Activated CD4-positive, alpha-beta T cell treated with anti-CD3 and anti-CD28 coated beads for 36 hours (primary cell): ENCODE measurements at places on chromosomes 16 and 17.

DNA sequence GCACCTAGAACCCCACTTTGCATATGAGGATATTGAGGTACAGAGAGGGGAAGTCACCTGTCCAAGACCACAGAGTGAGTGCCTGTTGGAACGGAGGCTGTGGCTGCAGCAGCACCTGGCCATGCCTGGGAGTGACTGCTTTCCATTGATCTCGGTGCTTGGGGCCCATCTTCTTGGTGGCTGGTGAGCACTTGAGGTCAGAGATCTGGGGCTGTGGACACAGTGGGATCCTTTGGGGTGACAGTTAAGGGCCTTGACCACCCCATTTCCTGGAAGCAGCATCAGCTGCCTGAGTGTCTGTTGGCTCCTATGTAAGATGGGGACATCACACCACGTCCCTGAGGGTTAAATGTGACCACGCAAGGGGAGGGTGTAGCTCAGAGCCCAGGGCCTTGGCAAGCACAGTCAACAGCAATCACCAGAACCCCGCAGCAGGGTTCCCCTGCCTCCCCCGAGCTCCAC lies 111.7 kb downstream of the IRF8 start:
- H3K36me3 ChIP-seq: peaks cover 4% of the 10 kb centered on the region
- peaks cover 40% of the 10 kb centered on the region for H3K4me1 ChIP-seq
- peaks cover 6% of the 10 kb centered on the region for H3K27me3 ChIP-seq

GRCh38 chr17:69066482-69066881 lies 5.8 kb upstream of the ABCA9 start:
- DNase-seq: no peak
- H3K27me3 ChIP-seq: peaks cover 5% of the 10 kb centered on the region
- H3K4me1 ChIP-seq: peaks cover 22% of the 10 kb centered on the region
- no peak overlapping the region for H3K27ac ChIP-seq
- no peak overlapping the region for H3K4me3 ChIP-seq

GRCh38 chr16:6751191-6751590 lies 581.5 kb upstream of the RBFOX1 start:
- H3K36me3 ChIP-seq: no peaks in the 10 kb centered on the region
- no peaks in the 10 kb centered on the region for H3K4me1 ChIP-seq
- DNase-seq: no peak
- no peak overlapping the region for H3K27ac ChIP-seq
- no peak overlapping the region for H3K4me3 ChIP-seq
- no peaks in the 10 kb centered on the region for H3K27me3 ChIP-seq

GRCh38 chr17:42456223-42457106 lies 2.2 kb upstream of the ATP6V0A1 start:
- H3K4me3 ChIP-seq: peak overlapping the region; percentile 2
- peaks cover 4% of the 10 kb centered on the region for H3K36me3 ChIP-seq
- peaks cover 46% of the 10 kb centered on the region for H3K4me1 ChIP-seq
- peaks cover 2% of the 10 kb centered on the region for H3K27me3 ChIP-seq
- no peak overlapping the region for H3K27ac ChIP-seq

GRCh38 chr17:81000631-81001357 lies 9.2 kb downstream of the CHMP6 start:
- peaks cover 13% of the 10 kb centered on the region for H3K36me3 ChIP-seq
- peak; percentile 4 for DNase-seq
- H3K4me3 ChIP-seq: no peak overlapping the region
- H3K4me1 ChIP-seq: peaks cover 10% of the 10 kb centered on the region
- no peak overlapping the region for H3K27ac ChIP-seq
- H3K27me3 ChIP-seq: peaks cover 18% of the 10 kb centered on the region

DNA sequence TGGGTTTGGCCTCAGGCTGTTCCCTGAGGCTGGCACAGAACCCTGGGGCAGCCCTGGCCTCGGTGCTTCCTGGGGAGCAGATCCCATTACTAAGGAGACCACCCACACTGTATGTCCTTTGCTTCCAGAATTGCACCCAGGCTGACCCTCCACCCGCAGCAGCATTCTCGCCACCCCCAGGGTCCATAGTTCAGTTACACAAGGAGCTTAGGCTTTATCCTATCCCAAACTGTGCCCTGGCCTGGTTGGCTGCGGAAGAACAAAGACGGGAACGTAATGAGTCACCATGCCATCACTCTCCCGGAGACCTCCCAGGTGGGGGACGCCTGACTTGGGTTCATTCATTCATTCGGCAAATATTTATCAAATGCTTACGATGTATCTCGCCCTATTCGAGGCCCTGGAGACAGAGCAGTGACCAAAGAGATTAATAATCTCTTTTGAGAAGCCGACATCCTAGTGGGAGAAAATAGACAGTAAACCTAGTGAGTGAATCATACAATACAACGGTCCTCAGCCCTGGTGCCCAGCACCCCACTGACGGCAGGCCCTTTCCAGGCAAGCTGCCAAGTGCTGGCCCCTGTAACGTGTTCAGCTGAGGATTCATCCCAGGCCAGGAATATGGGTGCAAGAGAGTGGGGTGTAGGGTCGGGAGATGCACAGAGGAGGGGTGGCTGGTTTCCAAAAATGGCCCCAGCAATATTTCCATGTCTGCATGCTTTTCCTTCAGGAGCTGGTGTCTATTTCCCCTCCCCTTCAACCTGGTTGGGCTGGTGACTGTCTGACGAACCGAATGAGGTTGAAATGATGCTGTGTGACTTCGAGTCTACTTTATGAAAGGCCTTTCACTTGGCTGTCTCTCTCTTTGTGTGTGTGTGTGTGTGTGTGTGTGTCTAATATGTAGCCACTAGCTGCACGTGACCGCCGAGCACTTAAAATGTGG lies 134.2 kb downstream of the MGAT5B start:
- H3K4me1 ChIP-seq: peaks cover 23% of the 10 kb centered on the region
- H3K4me3 ChIP-seq: no peak overlapping the region
- DNase-seq: no peak
- no peaks in the 10 kb centered on the region for H3K27me3 ChIP-seq

DNA sequence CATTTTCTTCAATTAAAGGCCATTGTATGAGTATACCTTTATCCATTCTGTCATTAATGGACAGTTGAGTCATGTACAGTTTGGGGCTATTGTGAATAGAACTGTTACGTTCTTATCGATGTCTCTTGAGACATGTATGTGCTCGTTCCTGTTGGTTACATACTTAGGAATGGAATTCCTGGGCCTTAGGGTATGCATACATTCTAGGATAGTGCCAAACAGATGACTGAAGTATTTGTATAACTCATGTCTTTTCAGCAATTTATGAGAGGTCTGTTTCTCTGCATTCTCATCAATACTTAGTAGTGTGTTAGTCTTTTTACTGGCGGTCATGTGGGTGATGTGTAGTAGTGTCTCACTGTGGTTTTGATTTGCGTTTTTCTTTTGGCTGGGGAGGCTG lies 81.2 kb downstream of the USP22 start:
- no peaks in the 10 kb centered on the region for H3K4me1 ChIP-seq
- no peak overlapping the region for H3K4me3 ChIP-seq
- peaks cover 12% of the 10 kb centered on the region for H3K27me3 ChIP-seq
- no peaks in the 10 kb centered on the region for H3K36me3 ChIP-seq
- no peak for DNase-seq
- no peak overlapping the region for H3K27ac ChIP-seq
